ENCODE measurements at places on chromosomes 3 and 15.

- DNase-seq, result no peak
Observed at GRCh38 chr3:36493051-36493450, 112.7 kb downstream of the STAC start.

- DNase-seq, result no peak
Observed at GRCh38 chr15:99449514-99449913, 116.3 kb upstream of the MEF2A start.

DNA sequence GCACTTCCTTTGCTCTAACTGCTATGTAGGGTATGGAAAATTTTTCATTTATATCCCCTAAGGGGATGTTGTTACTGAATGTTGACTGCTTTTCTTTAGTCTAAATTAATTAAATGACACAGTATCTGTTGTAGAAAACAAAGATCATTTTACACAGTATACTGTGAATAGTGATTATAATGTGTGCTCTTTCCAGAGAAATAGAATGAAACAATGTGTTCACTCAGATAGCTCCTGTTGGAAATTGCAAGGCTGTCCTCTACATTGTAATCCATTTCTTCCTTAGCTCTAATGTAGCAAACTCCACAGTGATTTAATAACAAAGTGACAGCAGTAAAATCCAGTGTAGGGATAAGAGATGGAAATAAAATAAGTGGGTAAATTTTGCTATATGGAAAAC is 159.0 kb upstream of the VEPH1 start:
- no peak for DNase-seq

GRCh38 chr15:42368096-42368495 is 8.8 kb downstream of the CAPN3 start:
- no peak for DNase-seq

GRCh38 chr3:33957176-33957575 is 158.7 kb downstream of the PDCD6IP start:
- no peak for DNase-seq

DNA sequence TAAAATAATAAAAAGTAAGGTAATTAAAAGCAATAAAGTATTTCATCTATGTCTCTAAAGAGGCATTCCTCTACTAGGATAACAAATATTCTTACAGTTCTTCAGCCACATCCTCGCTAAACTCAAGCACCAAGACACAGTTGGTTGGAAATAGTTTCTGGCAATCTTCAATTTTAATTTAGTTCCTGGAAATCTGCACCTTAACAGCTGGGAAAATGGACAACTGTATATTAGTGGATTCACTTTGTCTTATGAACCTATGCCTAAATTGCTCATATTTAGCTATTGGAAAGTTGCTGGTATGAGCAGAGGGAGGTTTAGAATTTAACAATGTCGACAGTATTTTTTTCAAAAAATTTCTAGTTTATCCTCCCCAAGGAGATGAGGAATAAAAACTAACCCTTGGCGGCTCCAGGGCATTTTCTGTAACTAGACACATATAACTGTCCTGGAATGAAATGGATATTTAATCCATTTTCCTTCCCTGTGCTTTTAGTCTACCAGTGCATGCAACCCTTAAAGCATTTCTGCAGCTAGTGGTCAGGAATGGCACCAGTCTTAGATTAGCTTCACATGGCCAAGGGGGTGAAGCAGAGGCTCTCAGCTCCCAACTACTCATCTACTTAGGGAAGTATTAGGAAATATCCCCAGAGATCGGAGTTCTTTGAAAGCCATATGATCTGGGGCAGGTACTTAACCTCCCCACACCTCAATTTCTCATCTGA is 290.0 kb upstream of the THBS1 start:
- no peak for DNase-seq

Measured in H54 (cell line).